ENCODE measurements at places on chromosomes 3 and 15.

GRCh38 chr3:163773136-163773535 is 1305.2 kb downstream of the SI start:
- no peak for DNase-seq

DNA sequence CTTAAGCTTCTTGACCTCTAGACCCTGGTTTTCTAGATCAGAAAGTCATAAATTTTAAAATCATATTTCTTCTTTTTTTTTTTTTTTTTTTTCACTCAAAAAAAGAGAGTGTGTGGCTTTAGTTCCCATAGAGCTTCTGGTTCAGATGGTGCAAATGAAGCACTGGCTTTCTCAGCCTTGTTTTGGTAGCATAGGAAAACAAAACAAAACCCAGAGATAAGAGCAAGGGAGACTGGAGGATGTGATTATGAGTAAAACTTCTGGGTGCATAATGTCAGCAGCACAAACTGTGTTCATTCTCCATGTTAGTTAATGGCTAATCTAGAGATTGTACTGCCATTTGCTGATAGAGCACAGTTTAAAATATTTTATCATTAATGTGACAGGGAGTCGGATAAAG is 55.4 kb downstream of the RARB start:
- no peak for DNase-seq

DNA sequence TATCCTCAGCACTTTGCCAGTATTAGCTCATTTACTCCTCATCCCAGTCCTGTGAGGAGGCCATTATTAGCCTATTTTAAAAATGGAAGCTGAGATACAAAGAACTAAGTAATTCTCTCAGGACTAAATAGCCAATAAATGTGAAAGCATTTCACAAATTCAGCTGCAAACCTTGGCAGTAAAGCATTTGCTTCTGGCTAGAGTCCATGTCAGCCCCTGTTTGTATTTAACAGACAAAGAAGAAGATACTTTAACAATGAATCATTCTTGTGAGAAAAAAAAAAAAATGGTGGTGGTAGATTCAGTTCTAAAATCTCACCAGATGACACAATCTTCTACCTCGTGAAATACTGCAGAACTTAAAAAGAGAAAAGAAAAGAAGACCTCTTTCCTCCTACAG is 85.0 kb upstream of the CNTN6 start:
- peak; percentile 8 for DNase-seq

DNA sequence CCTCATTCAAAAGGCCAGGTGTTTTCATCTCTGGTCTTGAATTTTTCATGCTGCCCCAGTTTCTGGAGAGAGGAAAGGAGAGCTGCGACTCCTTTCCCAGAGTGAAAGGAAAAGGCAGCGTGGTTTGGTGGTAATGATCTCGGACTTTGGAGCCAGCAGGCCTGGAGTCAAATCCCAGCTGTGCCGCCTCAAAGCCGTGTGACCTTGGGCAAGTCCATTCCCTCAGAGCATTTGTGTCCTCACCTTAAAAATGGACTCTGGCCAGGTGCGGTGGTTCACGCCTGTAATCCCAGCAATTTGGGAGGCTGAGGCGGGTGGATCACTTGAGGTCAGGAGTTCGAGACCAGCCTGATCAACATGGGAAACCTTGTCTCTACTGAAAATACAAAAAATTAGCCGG is 4.7 kb upstream of the CCDC33 start:
- DNase-seq = no peak

DNA sequence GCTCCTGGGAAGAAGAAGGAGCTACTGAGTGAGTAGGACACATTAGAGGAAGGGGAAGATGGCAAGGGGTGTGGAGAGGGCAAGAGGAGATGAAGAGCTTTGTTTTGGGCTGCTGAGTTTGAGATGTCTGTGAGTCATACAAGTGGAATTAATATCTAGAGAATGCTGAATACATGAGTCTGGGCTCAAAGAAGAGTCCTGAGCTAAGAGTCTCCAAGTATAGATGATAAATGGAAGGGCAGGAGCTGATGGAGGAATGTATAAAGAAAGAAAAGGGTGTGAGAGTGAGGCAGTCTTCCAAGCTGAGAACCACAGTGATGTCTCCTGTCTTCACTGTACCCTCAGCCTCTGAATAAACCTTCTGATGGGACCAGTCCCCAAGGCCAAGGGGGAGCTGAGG is 205.5 kb upstream of the MRPL3 start:
- DNase-seq = no peak

DNA sequence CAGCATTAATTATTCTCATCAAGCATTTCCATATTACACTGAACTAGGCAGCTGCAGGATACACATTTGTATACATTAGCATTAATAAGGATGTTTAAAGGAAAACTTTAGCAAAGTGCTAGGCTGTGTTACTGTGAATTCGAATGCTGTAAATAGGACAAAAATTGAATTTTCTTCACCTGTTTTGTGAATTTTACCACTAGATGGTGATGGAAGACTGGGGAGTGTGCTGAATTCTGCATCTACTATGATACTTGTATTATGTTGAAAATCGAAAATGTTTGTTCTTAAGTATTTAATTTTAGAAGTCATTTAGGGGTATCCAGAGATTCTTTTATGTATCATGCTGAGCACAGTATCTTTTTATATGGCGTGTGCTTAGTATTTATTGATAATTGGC is 12.3 kb upstream of the P2RY14 start:
- peak; percentile 58 for DNase-seq

DNA sequence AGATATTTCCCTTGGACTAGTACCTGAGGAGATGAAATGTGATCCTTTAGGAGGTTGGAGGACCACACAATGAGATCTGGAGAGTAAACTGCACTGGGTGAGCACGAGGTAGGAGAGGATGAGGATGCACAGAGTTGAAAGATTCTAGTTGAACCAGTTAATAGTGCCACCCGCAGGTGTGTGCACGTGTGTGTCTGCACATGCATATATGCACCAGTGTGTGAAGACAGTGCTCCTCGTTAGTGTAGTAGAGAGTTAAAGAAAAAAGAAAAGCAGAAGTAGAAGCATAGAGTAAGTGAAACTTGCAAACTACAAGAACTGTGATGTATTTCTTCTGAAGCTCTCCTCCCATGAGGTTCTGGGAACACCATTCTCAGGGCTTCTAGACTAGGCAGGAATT is 8.4 kb downstream of the MED12L start:
- DNase-seq = no peak

- no peak for DNase-seq
Observed at GRCh38 chr3:141804778-141805639, 41.8 kb downstream of the GRK7 start.

- no peak for DNase-seq
Observed at GRCh38 chr3:31025541-31025940, 131.1 kb upstream of the GADL1 start.

DNA sequence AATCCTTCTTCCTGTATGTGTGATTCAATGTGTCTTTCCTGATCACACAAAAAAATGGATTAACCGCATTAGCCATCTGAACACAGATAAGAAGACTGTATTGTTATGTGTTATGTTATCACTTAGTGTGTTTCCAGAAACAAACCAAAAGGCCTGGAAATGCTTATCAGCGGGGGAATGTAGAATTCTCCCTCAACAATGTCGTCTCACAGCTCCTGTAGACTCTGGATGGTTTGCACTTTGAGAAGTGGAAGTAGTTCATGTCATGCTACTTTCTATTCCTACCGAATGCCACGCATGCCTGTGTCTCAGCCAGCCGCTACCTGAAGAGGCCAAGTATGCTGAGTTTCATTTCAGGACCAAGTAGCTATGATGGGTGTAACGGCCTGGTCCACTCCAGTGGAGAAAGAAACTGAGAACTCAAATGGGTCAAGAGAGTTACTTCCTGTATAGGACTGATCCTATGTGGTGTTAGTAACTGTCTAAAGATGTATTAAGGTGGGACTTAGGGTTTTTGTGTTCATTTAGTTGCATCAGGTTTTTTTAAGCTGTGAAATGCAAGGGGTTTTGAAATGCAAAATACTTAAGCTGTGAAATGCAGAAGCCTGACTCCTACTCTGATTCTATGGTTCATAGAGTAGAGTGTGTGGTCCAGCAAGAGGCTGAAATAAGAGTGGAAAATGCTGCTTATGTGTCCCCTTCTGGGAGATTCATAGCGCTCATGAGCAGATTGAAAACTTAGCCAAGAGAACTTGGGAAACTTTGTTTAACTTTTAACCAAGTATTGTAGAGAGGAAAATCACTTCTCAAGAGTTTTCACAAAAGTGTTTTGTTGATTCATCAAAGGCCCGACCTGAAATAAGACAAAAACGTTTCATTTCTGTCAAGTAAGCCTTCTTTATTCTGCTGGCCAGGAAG is 118.5 kb upstream of the LMOD3 start:
- no peak for DNase-seq

DNA sequence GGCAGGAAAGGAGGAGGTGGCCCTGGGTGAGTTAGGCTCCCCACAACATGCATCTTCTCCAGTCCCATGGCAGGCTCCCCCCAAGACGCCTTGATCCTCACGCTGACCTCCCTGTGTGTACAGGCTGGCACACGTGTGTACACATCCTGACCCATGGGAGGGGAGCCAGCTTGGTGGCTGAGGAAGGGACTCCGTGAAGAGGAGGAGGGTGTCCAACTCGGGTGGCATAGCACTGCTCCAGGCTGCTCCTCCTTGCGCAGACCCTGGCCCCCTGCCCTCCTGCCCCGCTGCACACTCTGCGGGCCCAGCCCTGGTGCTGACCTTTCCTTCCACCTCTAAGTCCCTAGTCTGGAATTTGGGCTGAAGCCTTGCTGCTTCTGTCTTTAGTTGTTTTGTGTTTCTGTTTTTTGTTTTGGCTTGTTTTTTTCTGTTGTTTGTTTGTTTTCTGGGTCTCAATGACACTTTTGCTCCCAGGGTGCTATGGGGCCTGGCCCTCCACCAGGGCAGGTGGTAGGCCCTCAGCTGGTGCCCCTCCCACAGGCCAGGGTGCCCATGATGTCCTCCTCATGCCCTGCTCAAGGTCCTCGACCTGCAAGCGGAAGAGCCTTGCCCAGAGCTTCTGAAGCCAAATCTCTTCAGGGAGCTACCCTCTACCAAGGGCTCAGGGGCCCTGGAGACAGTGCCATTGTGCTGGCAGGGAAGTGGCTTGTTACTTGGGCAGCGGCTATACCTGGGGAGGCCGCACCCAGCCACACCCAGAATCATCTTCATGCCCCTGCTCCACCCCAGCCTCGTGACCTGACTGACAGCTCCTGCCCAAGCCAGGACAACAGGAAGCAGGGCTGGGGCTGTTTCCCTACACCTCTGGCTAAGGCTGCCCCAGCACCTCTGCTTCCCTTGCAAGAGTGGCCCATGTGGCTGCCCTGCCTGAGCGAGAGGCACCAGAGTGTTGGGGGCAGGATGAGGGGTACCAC is 5.1 kb downstream of the EPHB3 start:
- DNase-seq = no peak

DNA sequence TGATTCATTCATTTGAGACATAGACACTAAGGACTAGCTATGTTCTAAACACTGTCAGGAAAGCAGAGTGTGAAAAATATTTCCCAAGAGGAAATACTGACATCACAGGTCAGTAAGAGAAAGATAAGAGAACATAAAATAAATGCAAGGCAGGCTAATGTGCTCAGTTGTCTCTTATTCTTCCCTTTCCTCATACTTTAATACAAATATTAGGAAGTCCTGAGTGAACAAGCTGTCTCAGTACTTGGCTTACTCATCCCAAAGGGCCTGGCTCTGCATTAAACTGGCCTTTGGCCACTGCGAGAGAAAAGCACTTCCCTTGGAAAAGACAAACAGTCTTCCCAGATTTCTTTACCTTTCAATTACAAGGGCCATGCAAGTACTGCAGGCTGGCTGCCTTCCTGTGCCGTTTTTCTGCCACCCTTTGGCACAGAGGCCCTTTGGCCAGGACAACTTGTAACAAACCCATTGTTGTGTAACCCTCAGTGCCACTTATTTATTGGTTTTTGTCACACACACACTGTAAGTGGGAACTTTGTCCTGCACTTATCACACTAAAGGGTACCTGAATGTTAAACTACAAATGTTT is 31.7 kb downstream of the EDC3 start:
- no peak for DNase-seq

DNA sequence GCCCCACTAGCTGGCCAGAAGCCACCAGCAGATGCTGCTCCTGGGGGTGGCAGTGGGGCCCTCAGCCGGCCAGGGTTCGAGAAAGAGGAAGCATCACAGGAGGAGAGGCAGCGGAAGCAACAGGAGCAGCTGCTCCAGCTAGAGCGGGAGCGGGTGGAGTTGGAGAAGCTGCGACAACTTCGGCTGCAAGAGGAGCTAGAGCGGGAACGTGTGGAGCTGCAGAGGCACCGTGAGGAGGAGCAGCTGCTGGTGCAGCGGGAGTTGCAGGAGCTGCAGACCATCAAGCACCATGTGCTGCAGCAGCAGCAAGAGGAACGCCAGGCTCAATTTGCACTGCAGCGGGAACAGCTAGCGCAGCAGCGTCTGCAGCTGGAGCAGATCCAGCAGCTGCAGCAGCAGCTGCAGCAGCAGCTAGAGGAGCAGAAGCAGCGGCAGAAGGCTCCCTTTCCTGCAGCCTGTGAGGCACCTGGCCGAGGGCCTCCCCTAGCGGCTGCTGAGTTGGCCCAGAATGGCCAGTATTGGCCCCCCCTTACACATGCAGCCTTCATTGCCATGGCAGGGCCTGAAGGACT is 17.5 kb upstream of the APEH start:
- no peak for DNase-seq

- no peak for DNase-seq
Observed at GRCh38 chr3:168807448-168807847, 711.7 kb upstream of the GOLIM4 start.

DNA sequence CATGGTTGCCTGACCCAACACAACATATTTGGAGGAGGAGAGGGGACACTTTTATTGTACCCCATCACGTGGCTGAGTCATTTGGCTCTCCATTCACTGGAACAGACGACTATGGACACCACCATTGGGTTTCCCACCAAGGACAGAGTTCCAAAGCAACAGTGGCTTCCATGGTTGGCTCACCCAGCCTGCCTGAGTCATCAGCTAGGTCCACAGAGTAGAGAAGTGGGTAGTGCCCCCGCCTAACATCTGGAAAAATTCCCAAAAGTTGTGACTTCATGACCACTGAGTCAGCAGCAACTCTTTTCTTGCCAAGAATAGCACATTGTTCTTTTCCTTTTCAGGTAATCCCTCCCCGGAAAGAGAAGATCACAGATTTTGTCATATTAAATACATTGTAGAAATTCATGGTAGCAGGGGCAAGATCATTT is 3.0 kb upstream of the PPP1R2 start:
- DNase-seq = peak; percentile 59

GRCh38 chr3:128787256-128788253 is 61.6 kb downstream of the RAB7A start:
- no peak for DNase-seq

DNA sequence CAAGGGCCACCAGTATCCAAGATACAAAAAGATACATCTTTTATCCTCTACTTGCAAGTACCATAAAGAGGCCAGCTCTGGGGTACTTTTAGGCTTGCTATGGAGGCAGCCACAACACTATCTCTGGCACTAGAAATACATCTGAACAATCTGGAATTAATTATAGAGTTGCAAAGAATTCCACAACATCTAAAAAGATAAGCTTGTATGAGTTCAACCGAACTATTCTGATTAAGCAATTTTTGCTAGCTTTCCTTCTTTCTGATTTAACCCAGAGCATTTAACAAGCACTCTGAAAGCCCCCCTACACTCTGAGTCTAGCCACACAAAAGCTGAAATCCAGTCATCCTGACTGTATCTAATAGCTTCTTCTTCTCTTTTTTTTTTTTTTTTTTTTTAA is 95.4 kb downstream of the FRMD5 start:
- no peak for DNase-seq
